DMS153 (cell line): ENCODE measurements at places on chromosomes 2 and 18.

DNA sequence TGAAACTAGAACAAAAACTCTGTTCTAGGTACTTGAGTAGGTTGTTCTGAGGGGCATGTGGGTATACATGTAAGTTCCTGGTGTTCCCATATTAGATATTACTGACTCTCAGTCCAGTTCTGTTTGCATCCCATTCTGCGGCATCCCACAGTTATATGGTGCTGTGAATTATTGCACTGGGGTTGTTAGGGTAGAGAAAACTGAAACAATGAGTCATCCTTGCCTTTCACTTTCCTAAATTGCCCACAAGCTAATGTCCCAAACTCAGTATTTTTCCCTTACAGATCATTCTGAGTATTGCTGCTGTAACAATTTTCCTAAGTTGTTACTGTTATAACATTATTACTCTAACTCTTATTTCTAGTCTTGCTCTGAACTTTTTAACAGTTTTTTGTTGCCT is 3.0 kb downstream of the WDR75 start:
- no peak for DNase-seq

DNA sequence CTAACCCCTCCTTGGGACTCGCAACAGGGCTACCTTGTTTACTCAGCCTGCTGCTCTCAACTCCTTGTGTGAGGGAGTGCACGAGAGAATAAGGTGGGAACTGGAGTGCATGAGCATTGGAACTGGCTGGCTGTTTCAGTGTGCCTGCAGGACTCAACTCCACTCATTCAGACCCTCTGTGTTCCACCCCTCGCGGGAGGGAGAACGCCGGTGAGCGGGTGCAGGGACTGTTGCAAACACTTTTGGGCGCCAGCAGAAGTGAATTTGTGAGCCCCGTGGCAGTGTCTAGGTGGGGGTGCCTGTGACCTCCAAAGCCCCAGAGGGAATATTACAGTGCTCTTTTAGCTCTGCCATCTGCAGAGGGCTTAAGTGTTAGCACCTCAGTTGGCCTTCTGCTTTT is 1978.3 kb upstream of the PIK3C3 start:
- no peak for DNase-seq

- DNase-seq, result no peak
Observed at GRCh38 chr2:165440367-165440766, 29.1 kb upstream of the CSRNP3 start.

GRCh38 chr2:42922790-42923579 is 130.6 kb upstream of the HAAO start:
- no peak for DNase-seq

DNA sequence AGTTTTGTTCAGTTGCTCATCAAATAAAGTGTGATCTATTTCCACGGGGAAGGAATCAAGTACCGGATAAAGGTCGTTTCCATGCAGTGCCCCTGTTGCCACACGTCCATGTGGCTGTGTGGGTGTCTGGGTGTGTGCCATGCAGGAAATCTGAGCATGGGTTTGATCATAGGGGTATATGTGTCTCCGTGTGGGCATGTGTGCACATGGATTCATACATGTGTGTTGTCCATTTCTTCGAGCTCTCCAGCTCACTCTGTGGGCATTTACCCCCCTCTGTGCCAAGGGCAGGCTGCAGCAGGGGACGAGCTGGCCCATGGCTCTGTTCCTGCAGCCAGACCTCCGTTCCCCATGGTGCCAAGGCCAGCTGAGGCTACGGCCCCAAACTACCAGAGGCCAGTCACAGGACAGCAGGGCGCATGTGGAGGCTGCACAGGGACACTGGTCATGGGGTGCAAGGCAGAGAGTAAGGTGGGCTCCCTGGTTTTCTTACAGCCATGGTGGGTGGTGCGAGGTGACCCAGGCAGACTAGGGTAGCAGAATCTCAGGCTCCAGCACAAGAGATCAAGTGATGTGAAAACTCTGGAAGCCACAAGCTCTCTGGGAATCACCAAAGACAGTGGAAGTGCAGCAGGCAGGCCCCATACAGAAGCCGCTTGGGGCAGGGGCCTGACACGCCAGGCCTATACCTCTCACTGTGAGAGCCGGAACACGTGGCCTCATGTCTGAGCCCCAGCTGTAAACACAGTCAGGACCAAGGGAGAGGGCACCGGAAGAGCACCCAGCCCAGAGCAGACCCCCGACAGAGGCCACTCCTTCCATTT is 66.4 kb upstream of the RAB6C start:
- no peak for DNase-seq

GRCh38 chr2:159811232-159811631 is 13.2 kb upstream of the CD302 start:
- no peak for DNase-seq

- DNase-seq, result no peak
Observed at GRCh38 chr2:181312515-181312927, 144.7 kb upstream of the ITGA4 start.

- DNase-seq, result no peak
Observed at GRCh38 chr18:74257083-74257482, 34.7 kb downstream of the CYB5A start.

GRCh38 chr2:6043238-6043637 is 351.1 kb downstream of the SOX11 start:
- DNase-seq, result no peak

GRCh38 chr2:107385921-107386320 is 440.8 kb upstream of the RGPD4 start:
- DNase-seq, result no peak

DNA sequence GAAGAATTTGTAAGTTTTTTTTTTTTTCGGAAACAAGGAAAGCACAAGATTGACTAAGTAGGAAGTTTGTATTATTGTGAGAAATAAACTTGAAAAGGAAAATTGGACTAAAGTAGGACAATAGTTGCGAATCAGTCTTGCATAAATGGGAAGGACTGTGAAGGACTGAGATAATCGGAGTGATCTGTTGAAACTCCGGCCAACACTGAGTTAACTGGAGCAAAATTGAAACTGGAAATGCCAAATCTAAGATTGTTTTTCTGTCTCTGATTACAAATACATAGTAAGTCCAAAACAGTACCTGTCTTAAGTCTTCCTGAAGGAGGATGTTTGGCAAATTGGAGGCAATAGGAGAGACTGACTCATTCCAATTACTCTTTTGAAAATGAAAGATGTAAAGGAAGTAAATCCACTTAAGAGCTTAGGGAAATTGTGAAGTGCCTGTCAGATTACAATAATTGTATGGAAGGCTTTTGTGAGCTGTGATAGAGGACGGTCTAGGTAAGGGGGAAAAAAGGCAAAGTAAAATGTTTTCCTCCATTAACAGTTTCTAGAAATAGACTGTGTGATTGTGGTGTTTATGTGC is 204.9 kb upstream of the CYRIA start:
- DNase-seq, result peak; percentile 51

DNA sequence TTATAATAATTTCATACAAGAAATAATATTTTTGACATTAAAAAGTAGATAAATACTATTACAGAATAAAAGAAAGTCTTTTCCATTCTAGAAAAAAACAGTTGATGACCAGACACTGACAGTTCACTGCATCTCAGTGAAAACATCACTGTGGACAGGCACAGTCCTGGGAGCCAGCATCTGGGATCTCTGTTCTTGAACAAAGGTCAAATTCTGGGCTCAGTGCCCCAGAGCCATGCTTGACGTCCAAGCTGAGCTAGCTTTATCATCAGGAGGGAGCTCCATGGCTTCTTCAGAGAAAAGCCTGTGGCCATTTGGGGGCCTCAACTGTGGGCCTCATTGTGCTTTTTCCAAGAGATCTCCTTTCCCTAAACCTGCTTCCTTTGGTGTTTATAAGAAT is 86.1 kb upstream of the SRD5A2 start:
- DNase-seq, result no peak

DNA sequence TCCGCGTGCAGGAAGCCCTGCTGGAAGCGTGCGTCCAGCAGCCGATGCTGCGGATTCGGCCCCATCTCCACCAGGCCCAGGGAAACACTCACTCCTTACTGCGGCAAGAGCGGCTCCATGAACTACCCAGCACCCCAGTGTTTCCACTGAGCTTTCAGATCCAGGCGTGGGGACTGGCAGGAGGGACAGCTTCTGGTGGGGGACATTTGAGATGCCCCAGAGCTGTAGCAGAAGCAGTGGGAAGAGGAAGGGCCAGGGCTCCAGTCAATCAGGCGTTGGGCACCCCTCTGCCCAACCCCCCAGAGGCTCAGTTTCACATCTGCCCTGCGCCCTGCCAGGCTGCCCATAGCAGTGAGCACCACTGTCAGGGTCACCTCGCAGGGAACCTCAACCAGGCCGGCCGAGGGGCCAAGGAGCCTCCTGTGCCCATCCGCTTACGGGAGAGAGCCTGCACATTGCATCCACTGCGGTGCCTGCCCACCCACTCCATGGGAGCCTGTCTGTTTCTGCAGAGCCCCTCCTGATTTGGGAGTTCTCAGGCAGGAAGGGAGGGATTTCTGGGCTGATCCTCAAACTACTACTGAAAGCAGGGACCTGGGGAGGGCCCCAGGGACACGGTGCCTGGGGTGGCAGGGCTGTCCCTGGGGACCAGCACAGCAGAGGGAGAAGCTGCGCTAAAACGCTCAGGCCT is 4.6 kb downstream of the AGXT start:
- no peak for DNase-seq

GRCh38 chr2:38187541-38188011 is 111.6 kb upstream of the CYP1B1 start:
- DNase-seq, result no peak

DNA sequence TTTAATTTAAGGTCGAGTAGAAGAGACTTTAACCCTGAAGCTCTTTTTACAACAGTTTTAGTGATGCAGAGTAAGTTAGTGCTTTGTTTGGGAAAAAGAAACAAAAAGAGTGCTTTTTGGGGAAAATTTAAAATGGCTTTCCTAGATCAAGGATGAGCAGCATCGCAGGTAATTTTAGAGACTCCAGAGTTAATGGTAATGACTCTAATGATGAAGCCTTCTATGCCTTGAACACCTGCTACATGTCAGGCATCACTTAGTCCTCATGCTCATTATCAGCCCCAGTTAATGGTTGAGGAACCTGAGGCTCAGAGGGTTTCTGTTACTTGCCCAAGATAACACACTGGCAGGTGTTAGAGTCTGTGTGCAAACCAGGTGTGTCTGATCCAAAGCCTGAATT is 167.8 kb downstream of the ACOXL start:
- DNase-seq, result no peak

- DNase-seq, result no peak
Observed at GRCh38 chr18:52749542-52749941, 409.5 kb downstream of the DCC start.

- DNase-seq, result peak; percentile 55
Observed at GRCh38 chr2:176518823-176519222, 249.6 kb downstream of the MTX2 start.

DNA sequence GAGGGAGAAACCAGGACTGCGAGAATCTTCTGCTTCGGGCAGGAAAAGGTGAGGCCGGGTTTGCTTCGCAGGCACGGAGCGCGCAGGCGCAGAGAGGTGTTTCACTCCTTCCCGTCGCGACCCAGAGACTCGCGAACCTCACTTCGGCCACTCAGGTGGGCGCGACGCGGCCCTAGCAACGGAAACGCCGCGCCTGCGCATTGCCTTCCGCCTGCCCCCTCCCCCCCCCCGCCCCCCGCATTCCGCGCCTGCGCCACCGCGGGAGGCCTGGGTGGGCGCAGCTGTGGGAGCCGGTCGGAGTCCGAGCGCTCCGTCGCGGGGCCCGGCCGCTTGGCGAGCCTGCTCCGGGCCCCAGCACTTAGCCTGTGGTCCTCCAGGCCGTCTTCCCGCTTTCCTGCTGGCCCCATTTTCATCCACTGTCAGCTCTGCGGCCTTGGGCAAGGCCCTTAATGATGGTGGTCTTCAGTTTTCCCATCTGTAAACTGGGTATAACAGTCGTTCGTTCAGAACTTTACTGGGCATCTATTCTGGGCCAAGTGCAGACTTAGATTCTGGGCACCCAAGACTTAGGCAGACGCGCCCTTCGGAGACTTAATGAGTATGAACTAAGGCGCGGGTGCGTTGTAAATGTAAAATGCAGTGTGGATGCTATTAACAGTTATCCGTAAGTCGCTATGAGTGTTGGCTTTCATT is 62.1 kb upstream of the ACKR3 start:
- DNase-seq, result no peak
